ENCODE measurements at places on chromosomes 16 and 17. TPM values are rescaled to one million over a fixed set of nuclear protein-coding genes. Genes with fewer than 3 reads are reported as not detected.
A peak's percentile ranks its signal among the peaks of the same experiment; 100 is the strongest.

Gene USP31
- 15.2 TPM for total RNA-seq

Gene ALOXE3
- 0.09 TPM for total RNA-seq

Gene CLEC18B
- 2.1 TPM for total RNA-seq

Gene MYH3
- 3.8 TPM for total RNA-seq

Gene TAF15
- 300 TPM for total RNA-seq

Gene CDRT15L2
- total RNA-seq = not detected

Gene TSPAN10
- total RNA-seq = 1.6 TPM

Gene CDH5
- 0.45 TPM for total RNA-seq

Gene CBX2
- total RNA-seq = 95.4 TPM

Gene MEIOC
- total RNA-seq = 0.70 TPM

GRCh38 chr17:38982858-38983746 lies 15.9 kb upstream of the FBXO47 start:
- DNase-seq = peak; percentile 45

- no peak for DNase-seq
These were observed 42.7 kb downstream of the ATF7IP2 start for GRCh38 chr16:10428433-10429168.

GRCh38 chr17:38556239-38556638 lies 49.5 kb downstream of the SRCIN1 start:
- no peak for DNase-seq

- DNase-seq = peak; percentile 63
These were observed 8.3 kb downstream of the MRPL28 start for GRCh38 chr16:361872-362701.

GRCh38 chr16:57862698-57863433 lies 60.6 kb upstream of the KIFC3 start:
- no peak for DNase-seq

DNA sequence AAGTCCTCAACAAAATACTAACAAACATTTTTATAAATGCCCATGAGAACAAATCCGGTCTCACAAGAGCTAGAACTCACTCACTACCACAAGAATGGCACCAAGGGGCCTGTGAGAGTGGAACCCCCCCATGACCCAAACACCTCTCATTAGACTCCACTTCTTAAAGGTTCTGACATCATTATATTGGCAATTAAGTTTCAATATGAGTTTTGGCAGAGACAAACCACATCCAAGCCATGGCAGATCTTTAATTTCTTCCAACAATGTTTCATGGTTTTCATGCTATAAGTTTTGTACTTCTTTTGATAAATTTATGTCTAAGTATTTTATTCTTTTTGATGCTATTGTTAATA lies 30.0 kb upstream of the ATP2A3 start:
- no peak for DNase-seq

DNA sequence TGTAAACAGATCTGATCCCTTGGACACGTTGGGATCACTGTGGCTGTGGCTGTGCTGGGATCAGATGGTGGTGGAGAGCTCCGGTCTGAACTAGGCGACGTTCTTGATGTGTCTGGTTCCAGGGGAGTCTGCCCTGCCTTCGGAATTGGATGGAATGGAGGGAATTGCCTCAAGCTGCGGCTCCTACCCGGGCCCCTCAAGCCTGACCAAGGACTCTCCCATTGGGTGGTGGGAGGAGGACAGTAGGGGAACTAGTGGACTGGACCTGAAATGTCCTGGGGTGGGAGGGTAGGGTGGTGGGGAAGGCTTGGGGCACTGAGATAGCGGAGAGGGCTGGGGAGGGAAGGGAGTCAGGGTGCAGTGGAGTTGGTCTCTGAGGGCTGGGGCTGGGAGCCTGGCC lies 3.2 kb upstream of the UBALD1 start:
- no peak for DNase-seq

DNA sequence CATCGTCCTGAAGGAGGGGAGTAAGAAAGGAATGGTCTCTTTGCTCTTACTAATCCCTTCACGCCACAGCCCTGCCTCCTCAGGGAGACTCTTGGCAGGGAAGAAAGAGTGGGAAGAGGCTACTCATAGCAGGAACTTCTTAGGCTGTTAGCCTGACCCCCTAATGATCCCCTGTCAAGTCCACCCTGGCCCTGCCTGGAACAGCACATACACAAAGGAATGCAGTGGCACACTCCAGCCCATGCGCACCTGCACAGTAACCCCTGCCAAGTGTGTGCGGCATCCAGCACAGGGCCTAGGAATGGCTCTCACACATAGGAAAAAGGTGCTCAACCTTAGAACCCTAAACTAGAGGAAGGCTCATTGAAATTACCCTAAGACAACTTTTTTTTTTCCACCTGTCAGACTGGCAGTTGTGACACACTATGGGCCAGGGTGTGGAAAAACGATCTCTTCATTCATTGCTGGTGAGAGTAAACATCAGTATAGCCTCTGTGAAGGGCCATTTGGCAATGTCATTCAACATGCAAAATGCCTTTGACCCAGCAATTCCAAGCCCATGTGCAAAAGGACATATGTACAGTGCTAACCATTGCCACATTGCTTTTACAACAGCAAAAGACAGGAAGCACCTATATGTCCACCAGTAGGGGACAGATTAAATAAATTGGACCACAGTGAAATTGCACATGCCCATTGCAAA lies 50.1 kb downstream of the PIMREG start:
- no peak for DNase-seq

DNA sequence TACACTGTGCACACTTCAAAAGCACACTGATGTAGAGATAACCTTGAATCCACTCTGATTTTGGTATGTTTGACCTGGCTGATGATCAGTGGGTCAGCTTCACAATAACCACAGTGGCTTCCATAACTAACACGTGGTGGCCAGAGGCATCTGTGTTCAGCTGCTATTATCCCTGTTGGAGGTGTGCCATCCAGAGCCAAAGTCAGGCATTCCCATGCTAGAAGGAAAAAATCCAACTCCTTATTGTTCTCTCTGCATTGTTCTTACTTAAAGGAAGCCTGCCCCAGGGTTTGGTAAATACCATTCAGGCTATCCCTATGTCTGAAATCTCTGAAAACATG lies 127.3 kb upstream of the MON1B start:
- DNase-seq = no peak

- DNase-seq = no peak
These were observed 6.9 kb downstream of the HERPUD1 start for GRCh38 chr16:56938664-56939513.

GRCh38 chr16:85052536-85052935 lies 24.9 kb downstream of the KIAA0513 start:
- no peak for DNase-seq

DNA sequence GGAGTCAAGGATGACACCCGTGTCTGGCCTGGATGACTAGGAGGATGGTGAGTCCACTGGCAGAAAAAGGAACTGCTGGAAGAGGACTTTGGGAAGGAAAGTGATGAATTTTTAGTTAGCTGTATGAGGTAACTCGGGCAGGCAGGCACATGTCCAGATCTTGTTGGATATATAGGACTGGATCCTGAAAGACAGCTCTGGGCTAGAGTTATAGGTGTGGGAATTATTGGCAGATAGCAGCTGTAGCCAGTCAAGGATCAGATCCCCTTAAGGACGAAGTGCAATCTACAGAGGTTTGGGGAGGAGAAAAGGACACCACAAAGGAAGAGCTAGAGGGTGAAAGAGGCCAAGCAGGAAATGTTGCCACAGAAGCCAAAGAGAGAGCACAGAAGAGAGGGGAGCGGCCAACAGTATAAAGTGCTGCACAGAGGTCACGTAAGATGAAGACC lies 10.1 kb downstream of the CYB5D1 start:
- DNase-seq = no peak

GRCh38 chr17:82238472-82239201 lies 9.8 kb downstream of the SLC16A3 start:
- DNase-seq = no peak

DNA sequence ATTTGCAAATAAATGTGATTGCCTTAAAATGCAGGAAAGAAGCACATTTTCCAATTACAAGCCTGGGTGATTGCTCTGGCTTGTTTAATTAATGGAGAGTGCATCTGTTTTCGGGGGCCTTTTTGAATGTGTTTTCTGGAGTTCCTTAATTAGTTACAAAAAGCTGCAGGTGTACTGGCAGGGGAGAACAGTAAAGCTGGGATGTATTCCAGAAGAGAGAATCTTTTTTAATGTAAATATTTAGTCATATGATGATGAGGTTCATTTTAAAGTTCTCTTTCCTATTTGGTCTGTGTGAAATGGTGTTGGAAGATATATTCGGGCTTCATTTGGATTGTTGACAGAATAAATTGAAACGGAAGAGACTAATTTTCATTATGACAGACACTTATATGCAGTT lies 70.9 kb upstream of the N4BP1 start:
- no peak for DNase-seq

- no peak for DNase-seq
These were observed 8.0 kb downstream of the AHSP start for GRCh38 chr16:31535737-31536136.

- no peak for DNase-seq
These were observed 7.5 kb upstream of the KCNJ12 start for GRCh38 chr17:21368545-21369246.

DNA sequence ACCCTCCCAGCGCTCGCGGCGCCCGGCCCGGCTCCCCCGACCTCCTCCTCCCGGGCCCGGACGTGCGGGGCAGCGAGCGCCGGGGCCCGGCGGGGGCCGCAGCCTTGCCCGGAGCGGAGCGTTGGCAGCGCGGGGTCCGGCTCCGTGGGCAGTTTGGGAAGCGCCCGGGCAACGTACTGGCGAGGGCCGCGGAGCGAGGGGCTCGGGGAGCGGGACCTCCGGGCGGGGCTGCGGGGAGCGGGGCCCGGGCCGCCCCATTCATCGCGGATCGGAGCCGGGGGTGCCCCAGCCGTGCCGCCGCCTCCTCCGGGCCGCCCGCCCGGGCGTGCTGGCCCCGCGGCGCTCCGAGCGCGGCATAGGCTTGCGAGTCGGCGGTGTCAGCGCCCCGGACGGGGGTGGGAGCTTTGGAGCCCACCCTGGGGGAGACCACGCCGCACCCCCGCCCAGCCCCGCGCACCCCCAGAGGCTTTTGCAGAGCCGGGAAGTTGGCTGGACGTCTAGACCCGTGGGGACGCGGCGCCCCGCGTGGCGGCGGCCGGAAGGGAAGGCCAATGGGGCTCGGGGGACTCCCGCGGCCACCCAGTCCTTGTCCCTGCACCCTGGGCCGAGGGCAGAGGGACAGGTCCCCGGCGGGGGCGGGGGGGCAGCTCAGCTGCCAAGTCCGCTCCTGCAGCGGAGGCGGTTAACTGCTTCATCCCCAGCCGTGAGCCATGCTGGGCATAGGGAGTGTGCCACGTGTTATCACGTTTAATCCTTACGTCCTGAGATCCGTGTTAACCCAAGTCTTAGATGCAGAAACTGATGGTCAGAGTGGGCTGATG lies 852 bp downstream of the ZNF469 start:
- peak; percentile 45 for DNase-seq

DNA sequence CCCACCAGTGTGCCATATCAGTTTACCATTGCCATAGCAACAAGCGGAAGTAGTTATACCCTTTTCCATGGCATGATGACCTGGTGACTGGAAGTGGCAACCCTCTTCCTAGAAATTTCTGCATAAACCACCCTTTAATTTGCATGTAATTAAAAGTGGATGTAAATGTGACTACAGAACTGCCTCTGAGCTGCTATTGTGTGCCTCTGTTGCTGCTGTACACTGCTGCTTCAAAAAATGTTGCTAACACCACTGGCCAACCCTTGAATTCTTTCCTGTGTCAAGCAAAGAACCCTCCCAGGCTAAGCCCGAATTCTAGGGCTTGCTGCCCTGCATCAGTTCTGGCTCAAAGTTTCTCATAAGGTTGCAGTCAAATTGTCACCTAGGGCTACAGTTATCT lies 12.9 kb upstream of the MED13 start:
- DNase-seq = no peak

- no peak for DNase-seq
These were observed 58.4 kb downstream of the TOM1L2 start for GRCh38 chr17:17913695-17914332.

GRCh38 chr16:86762095-86762494 lies 183.7 kb downstream of the FOXL1 start:
- DNase-seq = no peak

DNA sequence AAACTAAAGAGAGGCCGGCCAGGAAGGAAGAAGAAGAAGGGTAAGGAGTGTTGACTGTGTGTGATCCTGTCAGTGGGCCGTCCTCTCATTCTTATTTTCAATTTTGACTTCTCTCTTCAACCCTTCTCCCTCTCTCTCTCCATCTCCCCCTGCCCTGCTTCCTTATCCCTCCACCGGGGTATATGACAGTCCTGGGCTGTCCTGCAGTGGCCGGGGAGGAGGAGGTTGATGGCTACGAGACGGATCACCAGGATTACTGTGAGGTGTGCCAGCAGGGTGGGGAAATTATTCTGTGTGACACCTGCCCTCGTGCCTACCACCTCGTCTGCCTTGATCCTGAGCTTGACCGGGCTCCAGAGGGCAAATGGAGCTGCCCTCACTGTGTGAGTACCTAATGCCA lies 5.6 kb downstream of the CHD3 start:
- no peak for DNase-seq

GRCh38 chr16:88910284-88911135 lies 44.0 kb upstream of the PABPN1L start:
- DNase-seq = no peak

GRCh38 chr16:88616320-88616719 lies 22.1 kb upstream of the IL17C start:
- DNase-seq = no peak

GRCh38 chr17:2736956-2737355 lies 12.5 kb downstream of the CCDC92B start:
- no peak for DNase-seq

- DNase-seq = no peak
These were observed 1.3 kb upstream of the SCN4A start for GRCh38 chr17:63973930-63974593.

- no peak for DNase-seq
These were observed 971 bp downstream of the MINK1 start for GRCh38 chr17:4833941-4834680.

GRCh38 chr16:15434079-15434424 lies 336 bp upstream of the BMERB1 start:
- no peak for DNase-seq

- DNase-seq = no peak
These were observed 20.3 kb downstream of the RAB11FIP4 start for GRCh38 chr17:31411707-31412285.

- DNase-seq = no peak
These were observed 59.1 kb downstream of the PRMT7 start for GRCh38 chr16:68369697-68370580.

GRCh38 chr16:52405441-52405840 lies 141.5 kb downstream of the TOX3 start:
- no peak for DNase-seq

Data from neural crest cell (in vitro differentiated cells).